Activated T-helper 1 cell treated with anti-CD3 and anti-CD28 coated beads, Interleukin-12 subunit alpha, Interleukin-12 subunit beta, Interleukin-2, Interleukin-4 antibody, amounts not matched to agents 30 ng/mL and 10 ng/mL and 1 ng/mL, durations not matched to agents 14 hours and 24 hours and 36 hours (primary cell): ENCODE measurements at places on chromosomes 4 and X. TPM values are rescaled to one million over a fixed set of nuclear protein-coding genes. Genes with fewer than 3 reads are reported as not detected.

PCDH18 gene
- not detected in 2 replicates for total RNA-seq

CRLF2 gene
- total RNA-seq: 0.88 and 1.3 TPM in 2 replicates

SLC10A4 gene
- total RNA-seq: 0.10 TPM in 1 of 2 replicates, not detected in the other

CHRNA9 gene
- total RNA-seq: not detected in 2 replicates

KCND1 gene
- total RNA-seq: 3.3 and 4.0 TPM in 2 replicates

POU3F4 gene
- not detected in 2 replicates for total RNA-seq

MGARP gene
- 0.15 TPM in 1 of 2 replicates, not detected in the other for total RNA-seq

PQBP1 gene
- total RNA-seq: 112 and 119 TPM in 2 replicates

GAGE12F gene
- not detected in 2 replicates for total RNA-seq

RS1 gene
- total RNA-seq: not detected in 2 replicates

DRD5 gene
- not detected in 2 replicates for total RNA-seq

DCLK2 gene
- 0.08 TPM in 1 of 2 replicates, not detected in the other for total RNA-seq

GJB1 gene
- total RNA-seq: not detected in 2 replicates

ADH1C gene
- total RNA-seq: not detected in 2 replicates

PRDM5 gene
- total RNA-seq: not detected in 2 replicates

GABRQ gene
- total RNA-seq: not detected in 2 replicates

SH3RF1 gene
- 0.49 and 0.69 TPM in 2 replicates for total RNA-seq

KIT gene
- total RNA-seq: 0.17 and 0.41 TPM in 2 replicates

LRCH2 gene
- total RNA-seq: not detected in 2 replicates

UGT2A3 gene
- not detected in 2 replicates for total RNA-seq

RNF212 gene
- total RNA-seq: 0.93 and 1.5 TPM in 2 replicates

COL25A1 gene
- total RNA-seq: not detected in 2 replicates
